ENCODE measurements at places on chromosomes 5 and 9. TPM values are rescaled to one million over a fixed set of nuclear protein-coding genes. Genes with fewer than 3 reads are reported as not detected.

Gene SNX18
- 5.1 TPM for total RNA-seq

Gene ZNF483
- total RNA-seq, result 0.53 TPM

Gene DOCK2
- 2.1 TPM for total RNA-seq

Gene UNC5A
- 0.23 TPM for total RNA-seq

Gene PRR16
- not detected for total RNA-seq

Gene PAEP
- total RNA-seq, result 0.27 TPM

Gene RNF183
- total RNA-seq, result not detected

Gene ADRB2
- 0.58 TPM for total RNA-seq

Gene SPINK4
- total RNA-seq, result not detected

Gene SPATA9
- 0.09 TPM for total RNA-seq

Gene DBH
- not detected for total RNA-seq

Gene IFNA21
- not detected for total RNA-seq

Gene ZMAT2
- 121 TPM for total RNA-seq

Gene ADAMTS6
- total RNA-seq, result 0.12 TPM

Gene DNAJB5
- total RNA-seq, result 5.1 TPM

Gene HMCN2
- total RNA-seq, result 0.04 TPM

Gene DNLZ
- 39.1 TPM for total RNA-seq

Gene TRUB2
- 50.6 TPM for total RNA-seq

Gene NIPAL4
- total RNA-seq, result 9.9 TPM

Gene SLC46A2
- not detected for total RNA-seq

Gene FBP2
- total RNA-seq, result not detected

Gene WNT8A
- not detected for total RNA-seq

Gene NEURL1B
- 2.6 TPM for total RNA-seq

Gene TSSK1B
- total RNA-seq, result not detected

Gene FRMD3
- 2.7 TPM for total RNA-seq

Gene CMBL
- 21.9 TPM for total RNA-seq

Gene FREM1
- not detected for total RNA-seq

Gene NUTM2G
- not detected for total RNA-seq

Gene DIPK1B
- total RNA-seq, result 10.1 TPM

Gene STK32A
- 0.22 TPM for total RNA-seq

Gene RELL2
- 4.3 TPM for total RNA-seq

Gene KLHL3
- 0.30 TPM for total RNA-seq

Gene FABP6
- 0.87 TPM for total RNA-seq

Gene ROR2
- 2.9 TPM for total RNA-seq

Gene MEIKIN
- total RNA-seq, result not detected

Gene ADAM19
- total RNA-seq, result 17.6 TPM

Gene CXCL14
- total RNA-seq, result 0.17 TPM

Gene LPAR1
- 10.8 TPM for total RNA-seq

Gene SLC6A3
- total RNA-seq, result 0.07 TPM

Gene PLAC8L1
- total RNA-seq, result not detected

Gene CCDC192
- not detected for total RNA-seq

Gene CDH6
- total RNA-seq, result 0.19 TPM

Gene SLC22A4
- 3.9 TPM for total RNA-seq

Gene WDR38
- not detected for total RNA-seq

Gene STX17
- 7.4 TPM for total RNA-seq

Gene SLC27A6
- total RNA-seq, result not detected

Gene C1QTNF2
- 0.14 TPM for total RNA-seq

Gene PCDHAC2
- total RNA-seq, result 2.6 TPM

Gene PCDH12
- not detected for total RNA-seq

Gene PRDM12
- 0.36 TPM for total RNA-seq

Gene PCDHGA3
- not detected for total RNA-seq

Data from A549 treated with CpdA at 1 μM for 4 hours (cell line).